ENCODE measurements at places on chromosomes 2 and 18.

GRCh38 chr18:45321520-45321919 is 293.8 kb upstream of the SLC14A2 start:
- no peak for DNase-seq

DNA sequence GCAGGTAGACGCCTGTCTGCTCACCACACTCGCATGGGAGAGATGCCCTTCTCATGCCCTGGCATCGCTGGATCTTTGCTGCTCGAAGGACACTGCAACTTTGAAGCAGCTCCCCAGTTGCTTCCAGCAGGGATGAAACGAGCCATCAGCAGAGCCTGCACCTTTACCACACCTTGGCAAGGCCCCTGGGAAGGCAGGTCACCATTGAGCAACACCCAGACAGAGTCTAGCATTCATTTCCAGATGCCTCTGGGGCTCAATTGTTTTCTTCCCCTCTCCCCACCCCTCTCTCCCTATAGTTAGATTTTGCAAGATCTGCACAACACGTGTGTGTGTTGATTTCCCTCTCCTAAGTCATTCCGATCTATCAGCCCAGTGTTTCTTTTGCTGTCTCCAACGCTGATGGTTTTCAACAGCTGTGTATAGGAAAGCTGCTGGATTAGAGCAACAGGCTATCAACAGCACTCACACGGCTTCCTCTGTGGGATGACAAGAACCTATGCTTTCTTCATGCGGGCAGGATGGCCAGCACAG is 25.6 kb upstream of the INHBB start:
- no peak for DNase-seq

GRCh38 chr2:53786705-53787613 is at the start of the genes ASB3 and ERLEC1:
TSS of gene ASB3 (minus strand) at chr2:53786953. CDS start at chr2:53765572, 21,381 bp downstream.
TSS of gene ERLEC1 (plus strand) at chr2:53787044. CDS start at chr2:53787211, 167 bp downstream.
- peak; percentile 88 for DNase-seq

GRCh38 chr2:226514895-226515294 is 284.7 kb downstream of the IRS1 start:
- no peak for DNase-seq

GRCh38 chr2:74029714-74030397 is 45.1 kb downstream of the TET3 start:
- no peak for DNase-seq

All from NCI-H446 (cell line).